ENCODE measurements at places on chromosomes 7 and 10.

DNA sequence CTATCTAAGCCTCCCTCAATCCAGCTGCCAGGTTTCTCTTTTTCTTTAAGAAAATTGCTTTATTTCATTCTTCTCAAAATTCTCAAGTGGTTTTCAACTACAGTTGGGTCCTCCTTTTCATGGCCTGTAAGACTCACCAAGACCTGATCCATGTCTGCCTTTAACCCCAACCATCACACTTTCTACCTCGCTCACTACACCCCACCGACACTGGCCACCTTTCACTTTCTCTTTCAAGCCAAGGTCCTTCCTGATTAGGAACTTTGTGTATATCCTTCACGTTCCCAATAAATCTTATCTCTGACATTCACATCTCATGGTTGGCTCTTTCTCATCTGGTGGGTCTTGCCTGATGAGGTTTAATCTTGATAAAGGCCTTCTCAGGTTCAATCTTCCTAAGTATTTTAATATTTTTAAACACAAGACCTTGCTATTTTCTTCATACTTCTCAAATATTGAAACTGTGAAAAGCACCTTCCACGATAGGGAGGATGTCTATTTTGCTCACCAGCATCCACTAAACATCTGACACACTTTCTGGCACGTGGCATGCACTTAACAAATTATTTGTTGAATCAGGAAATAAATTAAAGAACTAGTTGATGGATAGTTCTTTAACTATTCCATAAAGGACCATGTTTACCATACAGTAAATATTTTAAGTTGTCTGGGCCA is 624.8 kb downstream of the GRID1 start:
- no peak for DNase-seq

GRCh38 chr7:134048166-134048565 is 79.0 kb upstream of the LRGUK start:
- no peak for DNase-seq

GRCh38 chr7:155414547-155415492 is 43.1 kb upstream of the EN2 start:
- DNase-seq = no peak

- no peak for DNase-seq
These were observed 64.1 kb downstream of the PIK3AP1 start for GRCh38 chr10:96656198-96656577.

- no peak for DNase-seq
These were observed 230.4 kb downstream of the ACTR3B start for GRCh38 chr7:152989889-152990380.

DNA sequence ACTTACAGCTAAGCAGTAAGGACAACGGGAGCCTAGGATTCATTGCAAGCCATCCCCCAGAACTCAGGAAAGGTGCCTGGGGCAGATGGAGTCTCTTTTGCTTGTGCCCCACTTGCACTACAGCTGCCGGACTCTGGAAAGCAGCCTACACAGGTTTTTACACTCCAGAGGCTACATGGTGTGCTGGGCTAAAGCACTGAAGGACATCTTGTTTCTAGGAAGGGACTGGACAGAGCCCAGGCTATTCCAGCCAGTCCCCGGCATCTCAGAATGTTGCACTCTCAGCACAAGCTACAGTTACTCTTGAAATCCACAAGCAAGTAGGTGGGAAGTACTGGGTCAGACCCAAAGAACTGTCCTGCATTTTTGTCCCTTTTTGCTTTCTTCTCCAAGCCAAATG is 333.1 kb downstream of the TNS3 start:
- DNase-seq = no peak

DNA sequence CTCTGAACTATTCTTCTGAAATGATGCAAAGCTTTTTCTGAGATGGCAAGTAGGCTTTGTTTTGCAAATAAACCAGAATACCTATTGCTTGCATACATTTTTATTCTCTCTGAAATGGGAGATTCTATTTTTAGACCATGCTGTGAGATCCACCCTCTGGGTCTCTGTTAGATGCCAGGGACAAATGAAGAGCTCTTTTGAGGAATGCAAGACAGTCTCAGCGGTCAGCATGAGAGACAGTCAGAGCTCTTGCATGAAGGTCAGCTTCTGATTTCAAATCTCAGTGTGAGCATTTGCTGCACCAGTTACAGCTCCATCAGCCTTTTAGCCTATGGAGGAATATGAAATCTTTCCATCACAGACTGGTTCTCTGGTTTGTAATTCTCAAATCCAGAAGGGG is 429.9 kb upstream of the KLF6 start:
- DNase-seq = no peak

DNA sequence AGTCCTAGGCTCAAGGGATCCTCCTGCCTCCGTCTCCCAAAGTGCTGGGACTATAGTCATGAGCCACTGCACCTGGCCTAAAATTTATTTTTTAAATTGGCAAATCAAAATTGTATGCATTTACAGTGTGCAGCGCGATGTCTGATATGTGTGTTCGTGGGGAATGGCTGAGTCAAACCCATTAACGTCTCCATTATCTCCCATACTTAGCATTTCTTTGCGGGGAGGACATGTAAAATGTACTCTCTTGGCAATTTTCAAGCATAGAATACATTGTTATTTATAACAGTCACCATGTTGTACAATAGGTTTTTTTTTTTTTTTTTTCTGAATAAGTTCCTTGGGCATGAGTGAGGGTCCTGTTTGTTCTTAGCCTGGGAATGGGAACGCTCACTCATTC is 3.8 kb downstream of the TMEM184A start:
- DNase-seq = no peak

- DNase-seq = no peak
These were observed 638.5 kb downstream of the PHTF2 start for GRCh38 chr7:78437118-78437517.

- DNase-seq = no peak
These were observed 330.0 kb upstream of the GLI3 start for GRCh38 chr7:42567051-42567450.

- no peak for DNase-seq
These were observed 5.7 kb downstream of the GLRX3 start for GRCh38 chr10:130141878-130142277.

DNA sequence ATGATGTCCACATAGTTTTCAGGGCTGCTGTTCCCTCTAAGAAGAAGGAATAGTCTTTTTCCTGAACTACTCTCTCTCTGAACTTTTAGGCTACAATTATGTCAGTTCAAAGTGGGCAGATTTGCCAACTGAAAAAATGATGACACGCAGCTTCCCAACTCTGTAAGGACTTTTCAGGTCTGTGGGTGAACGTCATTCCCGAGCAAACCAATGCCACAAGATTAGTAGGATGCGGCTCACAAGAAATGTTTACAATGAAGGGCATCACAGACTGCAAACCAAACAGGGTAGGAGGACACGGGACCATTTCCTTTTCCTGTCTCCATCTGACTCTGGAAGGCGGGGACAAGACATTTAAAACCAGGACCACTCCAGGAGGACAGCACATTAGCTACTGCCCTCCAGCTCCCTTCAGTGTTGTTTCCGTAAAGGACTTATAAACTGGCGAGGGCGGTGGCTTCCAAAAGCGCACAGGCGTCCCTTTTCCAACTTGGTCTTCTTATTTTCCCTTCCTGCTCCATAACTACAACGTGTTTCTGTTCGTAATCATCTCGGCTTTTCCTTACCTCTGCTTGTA is 539 bp upstream of the MKLN1 start:
- no peak for DNase-seq

GRCh38 chr7:47085491-47086275 is 496.2 kb downstream of the TNS3 start:
- no peak for DNase-seq

GRCh38 chr7:55131142-55131929 is 112.5 kb downstream of the EGFR start:
- no peak for DNase-seq
